ENCODE measurements at places on chromosomes 13 and 19.

DNA sequence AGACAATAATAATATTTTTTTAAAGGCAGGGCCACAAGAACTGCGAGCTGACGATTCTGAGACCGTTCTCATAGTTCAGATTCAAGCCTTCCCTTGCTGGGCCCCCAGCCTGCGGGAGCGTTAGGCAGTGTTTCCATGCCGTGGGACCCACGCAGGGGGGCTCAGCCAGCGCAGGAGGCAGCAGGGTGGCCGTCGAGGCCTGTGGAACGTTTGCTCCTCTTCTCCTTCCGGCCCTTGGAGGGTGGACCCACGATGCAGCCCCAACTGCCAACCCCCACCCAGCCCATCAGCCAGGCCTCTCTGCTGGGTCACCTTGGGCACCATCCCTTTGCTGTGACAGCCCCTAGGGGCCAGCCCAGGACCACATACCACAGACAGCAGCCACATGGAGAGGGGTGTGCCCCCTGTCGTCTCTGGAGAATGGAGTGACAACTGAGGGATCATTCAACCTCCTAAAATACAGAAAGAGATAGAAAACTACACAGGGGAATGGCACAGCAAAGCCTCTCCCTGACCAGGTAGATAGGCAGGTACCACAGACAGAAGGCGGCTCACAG lies 46.8 kb downstream of the PDCD5 start:
- no peak for DNase-seq

GRCh38 chr19:362683-363082 lies 18.1 kb upstream of the MIER2 start:
- DNase-seq, result no peak

- DNase-seq, result no peak
Measured at GRCh38 chr13:37878496-37878895, 8.9 kb upstream of the TRPC4 start.

- DNase-seq, result no peak
Measured at GRCh38 chr19:17156947-17157302, 58.2 kb upstream of the USE1 start.

All from left kidney (tissue), 8 donors.